ENCODE measurements at places on chromosomes 2 and 18.

DNA sequence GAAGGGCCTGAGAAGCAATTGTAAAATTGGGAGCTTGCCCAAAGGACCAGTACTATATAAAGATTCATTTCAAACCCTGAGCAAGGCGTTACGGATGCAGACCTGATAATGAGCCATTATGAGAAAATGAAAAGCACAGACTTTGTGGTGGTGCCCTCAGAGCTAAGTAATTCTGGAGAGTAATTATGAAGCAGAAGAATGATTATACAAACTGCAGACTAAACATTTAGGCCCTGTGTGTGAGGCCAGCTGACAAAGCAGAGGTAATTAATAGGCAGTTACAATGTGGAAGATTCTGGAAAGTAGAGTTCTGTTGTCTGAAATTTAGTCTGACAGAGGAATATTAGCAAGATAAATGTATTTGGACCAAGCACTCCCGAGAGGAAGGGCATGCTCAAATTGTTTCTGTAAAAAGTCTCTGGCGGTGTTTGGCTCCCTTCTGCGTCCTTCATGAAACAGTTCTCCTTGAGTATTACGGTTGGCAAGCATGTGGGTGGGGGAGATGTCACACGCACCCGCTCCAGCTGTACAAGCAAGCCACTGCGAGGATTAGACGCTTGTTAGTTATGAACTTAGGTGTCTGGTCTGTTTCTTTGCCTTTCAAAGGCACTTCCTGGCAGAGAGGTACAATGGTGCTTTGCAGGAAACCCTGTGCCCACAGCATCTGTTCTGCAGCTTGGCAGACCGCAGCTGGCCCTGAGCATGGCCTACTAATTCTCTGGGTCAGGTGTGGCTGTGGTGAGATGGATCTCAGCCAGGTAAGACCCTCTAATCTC is 45.5 kb downstream of the CDC42EP3 start:
- DNase-seq = no peak

GRCh38 chr2:60958361-60958760 is 59.2 kb upstream of the PEX13 start:
- DNase-seq = no peak

DNA sequence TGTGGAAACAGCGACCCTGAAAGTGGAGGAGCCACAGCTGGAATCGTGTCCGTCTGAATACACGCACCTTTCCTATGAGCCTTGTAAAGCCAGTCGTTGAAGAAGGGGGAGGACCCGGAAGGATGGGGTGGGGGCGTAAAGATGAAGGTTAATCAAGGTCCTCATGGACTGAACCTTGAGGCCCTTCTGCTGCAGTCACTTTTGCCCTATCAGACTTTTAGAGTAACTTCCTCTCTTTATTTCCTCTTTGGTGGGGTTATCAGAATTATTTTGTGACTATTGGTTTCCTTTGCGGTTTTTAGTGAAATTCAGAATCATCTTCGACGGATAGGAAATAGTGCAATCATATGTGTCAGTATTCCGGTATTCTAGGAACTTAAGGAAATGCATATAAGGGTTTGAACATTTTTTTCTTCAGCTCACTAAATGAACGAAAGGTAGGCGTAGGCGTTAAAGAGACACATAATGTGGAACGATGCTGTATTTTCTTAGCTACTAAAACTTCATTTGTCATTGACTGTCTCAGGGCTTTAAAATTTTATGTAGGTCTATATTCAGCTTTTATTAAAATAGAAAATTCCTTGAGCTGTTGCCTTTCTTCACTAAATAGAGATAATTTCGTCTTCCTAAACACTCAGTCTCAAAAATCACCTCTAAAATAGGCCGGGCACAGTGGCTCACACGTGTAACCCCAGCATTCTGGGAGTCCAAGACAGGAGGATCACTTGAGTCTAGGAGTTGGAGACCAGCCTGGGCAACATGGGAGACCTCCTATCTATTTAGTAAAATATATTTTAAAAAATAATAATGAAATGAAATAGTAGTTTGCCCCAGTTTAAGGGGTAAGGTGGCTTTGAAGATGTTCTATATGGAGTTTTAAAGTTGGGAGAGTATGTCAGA is 1.4 kb upstream of the YES1 start:
- no peak for DNase-seq

- no peak for DNase-seq
These were observed 46.8 kb downstream of the GULP1 start for GRCh38 chr2:188338463-188338862.

DNA sequence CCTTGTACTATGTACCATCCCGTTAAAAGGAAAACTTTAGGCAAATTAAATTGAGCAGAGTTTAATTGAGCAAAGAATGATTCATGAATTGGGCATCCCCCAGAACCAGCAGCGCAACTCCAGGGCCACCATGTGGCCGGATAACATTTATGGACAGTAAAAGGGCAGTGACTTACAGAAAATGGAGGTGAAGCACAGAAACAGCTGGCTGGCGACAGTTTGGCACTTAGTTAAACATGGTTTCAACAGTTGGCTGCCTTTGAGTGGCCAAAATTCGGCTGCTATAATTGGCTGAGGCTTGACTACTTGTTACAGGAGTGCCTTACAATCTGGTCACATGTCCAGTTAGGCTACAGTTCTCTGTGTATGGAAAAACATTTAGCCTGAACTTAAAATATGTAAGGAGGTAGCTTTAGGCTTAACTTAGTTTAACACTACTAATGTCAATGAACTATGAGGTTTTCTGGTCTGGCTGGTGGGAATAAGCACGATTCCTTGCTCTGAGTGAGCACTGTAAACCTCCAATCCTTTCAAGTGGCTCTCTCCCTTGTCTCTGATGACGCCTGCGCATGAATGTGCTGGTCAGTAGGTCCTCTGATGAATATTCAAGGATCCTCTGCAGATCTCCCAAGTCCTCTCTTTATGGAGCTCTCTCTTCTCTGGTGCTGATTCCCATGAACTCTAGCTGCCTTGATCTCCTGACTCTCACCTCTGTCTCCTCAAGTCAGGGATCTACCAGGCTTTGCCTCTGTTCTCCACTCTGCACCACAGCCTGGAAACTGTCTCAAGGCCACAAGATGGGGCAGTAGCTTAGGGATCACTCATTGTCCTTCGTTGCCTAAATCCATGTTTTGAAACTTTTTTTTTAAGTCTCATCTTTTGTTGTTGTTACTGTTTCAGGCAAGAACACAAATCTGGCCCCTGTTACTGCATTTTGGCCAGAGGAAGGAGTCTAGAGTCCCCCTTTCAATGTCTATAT is 24.4 kb upstream of the RAB31 start:
- no peak for DNase-seq

DNA sequence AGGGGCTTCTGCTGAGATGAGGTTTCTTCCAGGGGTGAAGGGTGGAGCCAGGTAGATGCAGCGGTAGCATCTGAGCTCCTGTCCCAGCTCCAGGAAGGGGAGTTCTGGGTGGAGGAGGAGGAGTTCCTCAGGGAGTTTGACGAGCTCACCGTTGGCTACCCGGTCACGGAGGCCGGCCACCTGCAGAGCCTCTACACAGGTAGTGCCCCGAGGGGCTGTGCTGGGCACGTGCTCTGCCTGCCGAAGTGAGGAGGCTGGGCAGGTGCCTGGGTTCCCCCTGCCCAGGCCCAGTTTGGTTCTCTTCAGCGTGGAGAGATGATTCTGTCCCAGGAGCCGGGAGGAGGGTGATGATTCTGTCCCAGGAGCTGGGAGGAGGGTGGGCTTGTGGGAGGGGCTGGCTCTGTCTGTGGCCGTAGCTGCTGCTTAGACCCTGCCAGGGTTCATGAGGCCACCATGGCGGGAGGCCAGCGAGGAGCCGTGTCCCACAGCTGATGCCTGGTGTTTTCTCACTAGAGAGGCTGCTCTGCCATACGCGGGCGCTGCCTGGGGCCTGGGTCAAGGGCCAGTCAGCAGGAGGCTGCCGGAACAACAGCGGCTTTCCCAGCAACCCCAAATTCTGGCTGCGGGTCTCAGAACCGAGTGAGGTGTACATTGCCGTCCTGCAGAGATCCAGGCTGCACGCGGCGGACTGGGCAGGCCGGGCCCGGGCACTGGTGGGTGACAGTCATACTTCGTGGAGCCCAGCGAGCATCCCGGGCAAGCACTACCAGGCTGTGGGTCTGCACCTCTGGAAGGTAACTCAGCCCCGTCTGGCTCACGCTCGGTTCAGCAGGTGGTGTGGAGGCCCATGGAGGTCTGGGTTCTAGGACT is 8.2 kb downstream of the CAPN10 start:
- DNase-seq = no peak

- DNase-seq = no peak
These were observed 13.8 kb downstream of the CYP26B1 start for GRCh38 chr2:72133721-72134407.

DNA sequence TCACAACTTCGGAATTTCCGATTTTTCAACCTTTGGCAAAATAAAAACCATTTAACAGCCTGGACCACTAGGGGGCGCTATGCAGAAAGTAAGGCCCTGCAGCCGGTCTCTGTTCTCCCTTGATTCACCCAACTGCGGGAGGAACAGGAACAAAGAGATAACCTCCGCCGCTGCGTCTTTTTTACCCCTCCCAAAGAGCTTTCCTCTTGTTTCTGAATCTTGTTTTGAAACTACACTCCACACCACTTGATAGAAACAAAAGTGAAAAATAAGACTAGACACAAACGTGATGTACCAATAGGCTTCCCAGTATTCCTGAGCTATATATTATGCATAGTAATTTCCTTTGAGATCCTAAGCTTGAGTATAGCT is 231.2 kb downstream of the MYO3B start:
- peak; percentile 70 for DNase-seq

DNA sequence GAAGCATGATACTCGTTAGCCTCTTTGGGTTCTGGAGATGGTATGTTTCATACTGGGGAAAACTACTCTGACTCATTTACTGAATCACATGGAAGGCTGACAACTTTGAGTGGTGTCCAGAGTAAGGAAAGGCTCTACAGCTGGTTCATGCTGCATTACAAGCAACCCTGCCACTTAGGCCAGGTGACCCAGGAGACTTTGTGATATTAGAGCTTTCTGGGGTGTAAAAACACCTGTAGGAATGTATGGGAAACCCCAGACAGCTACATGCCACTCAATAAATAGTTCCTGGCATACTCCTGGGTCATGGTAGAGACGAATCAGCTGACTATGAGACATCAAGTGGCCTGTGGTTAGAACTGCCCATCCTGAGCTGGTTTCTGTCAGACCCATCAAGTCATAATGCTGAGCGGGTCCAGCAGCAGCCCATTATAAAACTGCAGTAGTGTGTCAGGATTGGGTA is 21.3 kb upstream of the TCF7L1 start:
- no peak for DNase-seq

DNA sequence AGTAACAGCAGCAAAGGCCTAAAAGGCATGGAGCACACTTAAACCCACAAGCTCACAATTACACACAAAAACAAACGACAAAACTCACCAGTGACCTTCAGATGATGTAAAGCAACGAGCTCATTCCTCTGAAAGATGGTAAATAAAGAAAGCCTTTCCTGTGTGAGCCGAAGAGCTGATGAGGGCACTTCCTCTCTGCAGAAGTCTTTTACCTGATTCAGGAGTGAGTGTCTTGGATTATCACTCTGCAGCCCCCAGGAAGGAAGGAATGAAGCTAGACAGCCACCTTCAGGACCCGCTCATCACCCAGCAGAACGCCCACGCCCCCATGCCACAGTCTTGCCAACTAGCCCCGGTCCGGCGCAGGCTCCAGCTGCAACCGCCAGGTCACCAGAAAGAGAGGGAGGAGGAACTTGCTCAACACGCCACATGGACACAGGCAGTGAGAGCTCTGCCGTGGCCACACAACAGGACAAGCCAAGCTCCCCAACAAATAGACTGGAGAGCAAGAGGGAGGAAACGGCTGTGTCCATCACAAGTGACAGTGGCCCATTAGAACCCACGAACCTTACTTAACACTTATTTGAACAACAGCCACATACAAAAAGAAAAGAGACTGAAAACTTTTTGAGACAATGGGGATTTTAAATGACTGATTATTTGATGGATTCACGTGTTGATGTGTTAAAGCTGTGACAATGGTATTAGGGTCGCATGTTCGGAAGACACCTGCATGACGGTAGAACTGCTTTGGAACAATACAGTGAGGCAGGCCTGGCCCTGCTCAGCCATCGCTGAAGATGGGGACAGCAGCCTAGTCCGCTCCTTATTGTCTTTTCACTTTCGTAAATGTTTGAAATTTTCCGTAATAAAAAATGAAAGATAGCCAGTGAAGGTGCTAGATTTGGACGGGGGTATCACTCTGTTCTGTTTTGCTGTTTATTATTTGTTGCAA is 127.3 kb downstream of the HDAC4 start:
- DNase-seq = peak; percentile 33

DNA sequence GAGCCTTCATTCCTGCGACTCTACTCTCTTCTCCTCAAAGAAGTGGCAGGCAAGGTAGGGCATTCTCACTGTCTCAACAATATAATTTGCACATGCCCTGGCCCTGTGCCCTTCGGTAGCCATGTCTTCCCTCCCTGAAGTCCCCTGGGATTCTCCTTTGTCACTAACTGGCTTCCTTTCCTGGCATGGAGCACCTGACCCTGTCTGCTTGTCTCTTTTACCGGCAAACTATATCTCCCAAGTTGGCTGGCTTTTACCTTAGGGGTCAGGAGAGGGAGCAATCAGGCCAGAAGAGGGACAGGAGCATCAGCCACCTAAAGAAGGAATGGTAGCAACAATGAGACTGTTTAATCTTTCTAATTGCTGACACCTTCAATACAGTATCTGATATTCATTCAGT is 51.9 kb upstream of the RMDN2 start:
- no peak for DNase-seq

DNA sequence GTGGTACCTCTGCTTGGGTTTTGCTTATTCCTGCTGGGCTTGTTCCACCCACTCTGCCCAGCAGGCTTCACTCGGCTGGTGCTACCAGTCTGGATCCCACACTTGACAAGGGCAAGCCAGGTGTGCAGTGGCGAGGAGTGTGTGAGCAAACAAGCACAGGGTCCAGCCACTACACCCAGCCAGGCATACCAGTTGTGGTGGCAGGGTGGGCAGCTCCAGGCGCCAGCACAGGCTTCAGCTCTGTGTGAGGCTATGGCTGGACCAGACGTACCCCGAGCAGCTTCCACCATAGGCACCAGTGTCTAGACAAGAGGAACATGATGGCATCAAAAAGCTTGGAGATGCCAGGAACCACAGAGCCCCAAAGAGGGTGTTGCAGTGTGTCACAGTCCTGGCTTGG is 93.1 kb upstream of the GALNT5 start:
- DNase-seq = no peak

DNA sequence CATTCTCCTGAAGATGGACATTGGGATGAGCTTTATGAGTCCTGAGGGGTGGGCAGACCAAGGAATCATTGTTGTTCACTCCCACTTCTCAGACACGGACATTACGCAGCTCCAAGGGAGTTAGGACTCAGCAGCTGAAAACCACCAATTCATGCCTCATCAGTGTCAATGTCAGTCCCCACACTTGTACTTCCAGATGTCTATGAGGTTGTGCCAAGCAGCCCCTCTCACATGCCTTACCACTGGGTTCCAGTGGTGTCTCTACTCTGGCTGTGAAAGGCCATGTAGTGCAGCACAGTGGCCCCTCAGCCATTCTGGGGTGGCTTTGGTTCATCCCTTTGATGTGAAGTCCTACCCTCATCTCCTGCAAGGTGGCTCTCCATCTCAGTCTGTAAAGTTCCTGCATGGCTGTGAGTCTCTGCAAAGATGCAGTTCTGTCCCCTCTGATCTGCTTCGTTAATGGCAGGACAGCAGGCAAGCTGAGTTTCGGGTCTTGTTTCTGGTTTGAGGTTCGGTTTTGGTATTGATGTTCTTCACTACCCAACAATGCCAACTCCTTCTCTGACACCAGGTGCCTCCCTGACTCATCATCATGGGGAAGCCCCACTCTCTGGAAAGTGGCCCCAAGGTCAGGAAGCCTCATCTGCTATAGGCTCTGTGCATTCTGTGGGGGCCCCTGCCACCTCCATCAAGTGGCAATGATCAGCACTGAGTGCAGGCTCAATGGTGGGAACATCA is 14.0 kb upstream of the COL6A3 start:
- DNase-seq = peak; percentile 14
